T-cell (primary cell): ENCODE measurements at places on chromosomes 2 and 18. TPM values are rescaled to one million over a fixed set of nuclear protein-coding genes. Genes with fewer than 3 reads are reported as not detected.

CDCA7 gene
- total RNA-seq, result 7.2 TPM

IL1RN gene
- not detected for total RNA-seq

- no peak for DNase-seq
Measured at GRCh38 chr2:23784971-23785370, 142.0 kb downstream of the ATAD2B start.

- DNase-seq, result no peak
Measured at GRCh38 chr2:39508198-39508597, 71.1 kb upstream of the MAP4K3 start.

DNA sequence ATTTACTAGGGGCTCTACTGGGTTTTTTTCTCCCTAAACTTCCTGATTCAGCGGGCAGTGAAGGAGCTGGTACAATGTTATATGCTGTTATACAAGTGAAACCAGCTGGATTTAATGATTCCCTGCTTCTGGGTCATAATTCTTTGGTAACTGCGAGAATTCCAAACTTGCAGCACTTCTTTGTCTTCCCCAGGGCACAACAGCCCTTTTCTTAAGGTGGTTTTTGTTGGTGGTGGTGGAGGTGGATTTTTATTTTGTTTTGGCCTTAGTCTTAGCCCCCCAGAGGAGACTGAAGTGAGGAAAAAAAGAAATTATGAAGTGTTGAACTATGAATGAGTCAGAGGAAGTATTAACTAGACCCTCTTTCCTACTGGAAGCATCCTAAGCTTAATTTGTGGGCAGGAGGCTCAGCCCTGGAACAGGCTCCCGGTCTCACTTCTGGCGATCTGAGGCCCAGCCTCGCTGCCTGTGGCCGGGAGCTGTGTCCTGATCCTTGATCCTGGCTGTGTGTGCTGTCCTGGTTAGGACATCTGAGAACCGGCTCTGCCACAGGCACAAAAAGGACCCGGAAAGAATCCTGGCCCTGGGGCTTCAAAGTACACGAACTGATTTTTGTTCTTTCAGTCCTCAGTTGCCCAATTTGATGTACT lies 141.9 kb downstream of the LYPD6B start:
- DNase-seq, result no peak
